Activated CD4-positive, alpha-beta T cell treated with anti-CD3 and anti-CD28 coated beads, Interleukin-2, Interleukin-4, amounts not matched to agents 100 ng/mL and 50 ng/mL, durations not matched to agents 16 hours and 8 hours (primary cell): ENCODE measurements at places on chromosomes 16 and 17.

GRCh38 chr17:235831-236640 is 54.6 kb upstream of the DOC2B start:
- DNase-seq: no peak

GRCh38 chr17:3890082-3890877 is 2.6 kb downstream of the CAMKK1 start:
- DNase-seq: no peak

GRCh38 chr17:18362698-18363100 is 651 bp downstream of the SHMT1 start:
- peak; percentile 15 for DNase-seq

DNA sequence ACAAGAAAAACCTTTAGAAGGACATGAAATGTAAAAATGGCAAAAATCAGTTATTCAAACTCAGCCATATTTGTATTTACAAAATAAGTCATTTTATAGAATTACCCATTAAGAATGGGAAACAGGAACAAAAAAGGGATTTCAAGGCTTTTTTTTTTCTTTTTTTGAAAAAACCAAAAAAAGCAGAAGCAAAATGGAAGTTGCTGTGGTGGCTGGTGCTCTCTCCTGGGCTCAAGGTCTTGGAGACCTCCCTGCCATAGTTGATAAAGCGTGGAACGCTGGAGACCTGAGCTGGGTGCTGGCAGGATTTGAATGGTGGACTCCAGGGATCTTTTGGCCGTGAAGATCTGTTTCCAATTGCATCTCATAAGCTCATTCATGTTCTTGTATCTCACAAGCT is 3.1 kb downstream of the PLCG2 start:
- DNase-seq: no peak

GRCh38 chr16:4272114-4272956 is 488 bp downstream of the TFAP4 start:
- DNase-seq: no peak

- peak; percentile 83 for DNase-seq
Observed at GRCh38 chr16:79632289-79632688, 31.8 kb upstream of the MAF start.

- DNase-seq: no peak
Observed at GRCh38 chr16:71952825-71953224, 47.4 kb downstream of the PKD1L3 start.

GRCh38 chr17:72970797-72971196 is 121.7 kb downstream of the SLC39A11 start:
- no peak for DNase-seq

DNA sequence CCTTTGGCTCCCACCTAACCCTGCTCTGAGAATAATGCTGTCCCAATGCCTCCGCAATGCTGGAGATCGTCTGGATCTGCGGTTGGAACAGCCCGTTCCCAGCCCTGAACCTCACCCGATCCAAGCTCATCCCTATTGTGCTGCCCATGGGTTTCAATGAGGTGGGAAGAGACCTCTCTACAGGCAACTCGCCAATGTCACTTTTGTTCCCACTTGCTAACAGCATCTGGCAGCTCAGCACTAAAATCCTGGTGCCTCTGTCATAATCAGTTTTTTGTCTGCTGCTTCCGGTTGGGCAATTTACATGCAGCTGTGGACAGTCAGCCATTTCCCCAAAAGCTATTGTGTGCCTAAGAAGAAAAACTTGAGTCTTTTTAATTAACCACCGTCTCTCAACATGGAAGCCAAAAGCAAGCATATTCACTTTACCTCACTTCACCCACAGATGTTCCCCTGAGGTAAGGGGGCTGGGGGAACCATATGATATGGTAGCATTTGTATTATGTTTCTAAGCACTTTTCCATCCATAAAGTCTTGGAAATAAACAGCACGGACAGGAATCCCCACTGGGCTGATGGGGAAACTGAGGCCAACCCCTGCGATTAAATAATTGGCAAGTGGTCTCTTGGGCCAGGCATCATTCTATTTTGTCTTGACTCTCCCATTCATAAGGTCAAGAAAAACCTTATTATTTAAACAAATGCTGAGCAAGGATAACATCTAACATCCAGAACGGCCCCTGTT is 159.2 kb upstream of the CDH5 start:
- DNase-seq: no peak

GRCh38 chr16:24075931-24076716 is 180.0 kb upstream of the CACNG3 start:
- peak; percentile 63 for DNase-seq

GRCh38 chr17:61813211-61813610 is 50.1 kb downstream of the BRIP1 start:
- no peak for DNase-seq

- DNase-seq: peak; percentile 16
Observed at GRCh38 chr17:82602986-82603710, 45.1 kb downstream of the WDR45B start.

GRCh38 chr16:59634004-59634579 is 900.0 kb upstream of the GOT2 start:
- DNase-seq: no peak

DNA sequence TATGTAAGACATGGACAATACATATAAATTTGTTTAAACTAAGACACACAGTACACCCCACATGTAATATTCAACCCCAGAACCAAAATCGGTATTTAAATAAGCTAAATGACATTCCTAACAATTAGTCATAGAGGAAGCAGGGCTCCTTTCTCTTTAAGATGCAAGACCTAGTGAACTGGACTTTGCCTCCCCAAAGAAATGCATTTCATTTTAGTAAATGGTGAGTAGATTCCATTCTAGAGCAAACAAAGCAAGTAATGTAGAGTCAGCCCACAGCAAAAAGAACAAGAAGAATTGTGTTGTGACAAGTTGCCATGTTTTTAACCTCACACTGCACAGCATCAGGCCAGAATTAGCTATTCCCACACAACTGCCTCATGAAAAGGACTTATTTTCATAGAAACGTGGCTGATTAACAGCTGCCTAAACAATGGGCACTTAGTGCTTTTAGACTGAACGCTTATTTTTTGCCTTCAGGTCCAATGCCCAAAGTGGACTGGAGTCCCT is 14.4 kb downstream of the DNAJC7 start:
- DNase-seq: no peak

DNA sequence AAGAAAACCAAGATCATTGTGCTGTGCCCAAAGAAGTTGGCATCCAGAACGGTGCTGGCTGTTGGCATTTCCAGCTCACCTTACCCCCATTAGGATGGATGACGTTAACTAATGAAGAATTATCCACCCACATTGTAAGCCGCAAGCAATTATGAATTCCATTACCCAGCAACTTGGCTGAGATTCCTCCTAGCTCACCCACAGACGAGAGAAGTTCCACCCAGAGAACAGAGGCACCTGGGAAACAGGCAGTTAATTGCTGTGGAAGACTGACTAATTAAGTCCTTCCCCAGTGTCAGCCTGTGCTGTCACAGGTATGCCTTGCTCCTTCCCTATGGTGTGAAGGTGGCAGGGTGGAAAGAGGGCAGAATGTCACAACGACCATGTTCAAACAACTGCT is 456.2 kb upstream of the CDH5 start:
- DNase-seq: no peak

DNA sequence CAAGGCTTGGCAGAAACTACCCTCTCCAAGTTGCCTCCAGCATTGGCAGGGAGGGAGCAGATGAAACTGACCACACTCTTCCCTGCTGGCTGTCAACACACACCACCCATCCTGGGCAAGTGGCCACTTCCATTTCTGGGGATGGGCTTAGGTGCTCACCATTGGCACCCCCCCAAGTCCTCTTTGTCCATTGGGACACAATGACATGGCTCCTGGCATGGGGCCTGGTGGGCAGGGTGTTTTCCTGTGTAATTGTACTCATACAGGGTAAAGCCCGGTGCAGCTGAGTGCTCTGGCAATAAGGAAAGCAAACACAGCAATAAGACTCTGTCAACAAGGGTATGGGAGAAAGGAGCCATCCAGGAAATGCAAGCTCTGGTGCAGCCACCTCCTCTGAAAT is 22.6 kb downstream of the SCNN1B start:
- DNase-seq: no peak

- no peak for DNase-seq
Observed at GRCh38 chr17:70353408-70354092, 184.2 kb downstream of the KCNJ2 start.

GRCh38 chr16:11896486-11897176 is 19.1 kb downstream of the GSPT1 start:
- DNase-seq: no peak

DNA sequence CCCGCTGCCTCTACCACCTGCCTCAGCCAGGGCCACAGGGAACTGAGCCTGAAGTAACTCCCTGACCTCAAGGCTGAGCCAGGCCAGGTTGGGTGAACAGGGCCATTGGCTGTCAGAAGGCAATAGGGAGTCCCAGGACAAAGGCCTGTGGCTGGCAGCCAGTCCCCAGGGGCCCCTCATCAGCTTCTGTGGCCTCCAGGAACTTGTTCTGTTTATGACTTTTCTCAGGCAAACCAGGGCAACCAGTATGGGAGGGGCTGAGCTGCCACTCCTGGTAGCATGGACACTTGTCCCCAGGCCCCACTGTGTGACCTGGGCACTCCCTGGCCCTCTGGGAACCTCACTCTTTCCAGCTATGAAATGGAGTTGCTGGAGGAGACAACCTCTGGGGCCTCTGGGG is 40.1 kb downstream of the CPNE2 start:
- no peak for DNase-seq

GRCh38 chr16:10297341-10298006 is 88.4 kb upstream of the ATF7IP2 start:
- no peak for DNase-seq

- DNase-seq: no peak
Observed at GRCh38 chr16:81238296-81239011, at the start of gene BCO1. Gene BCO1, plus strand, starts transcription at chr16:81238689. Its CDS starts 220 bp downstream, at chr16:81238909.

DNA sequence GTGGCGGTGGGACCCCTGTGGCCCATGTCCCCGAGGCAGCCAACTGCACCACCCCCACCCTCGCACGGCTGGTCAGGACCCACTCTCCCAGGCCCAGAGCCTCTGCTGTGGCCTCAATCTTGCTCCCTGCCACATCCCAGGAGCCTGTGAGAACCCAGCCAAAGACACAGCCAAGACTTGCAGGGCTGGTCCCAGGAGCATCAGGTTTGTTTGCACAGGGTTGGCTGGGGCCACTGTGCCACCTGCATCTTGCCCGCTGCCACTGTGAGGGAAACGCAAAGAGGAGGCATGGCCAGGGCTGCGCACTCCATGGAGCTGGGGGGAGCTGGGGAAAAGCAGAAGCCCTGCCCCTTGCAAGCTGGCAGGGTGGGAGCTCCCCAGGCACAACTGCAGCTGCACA is 92.5 kb downstream of the SSH2 start:
- no peak for DNase-seq

GRCh38 chr16:3170440-3171180 is 17.4 kb upstream of the OR1F1 start:
- peak; percentile 44 for DNase-seq

DNA sequence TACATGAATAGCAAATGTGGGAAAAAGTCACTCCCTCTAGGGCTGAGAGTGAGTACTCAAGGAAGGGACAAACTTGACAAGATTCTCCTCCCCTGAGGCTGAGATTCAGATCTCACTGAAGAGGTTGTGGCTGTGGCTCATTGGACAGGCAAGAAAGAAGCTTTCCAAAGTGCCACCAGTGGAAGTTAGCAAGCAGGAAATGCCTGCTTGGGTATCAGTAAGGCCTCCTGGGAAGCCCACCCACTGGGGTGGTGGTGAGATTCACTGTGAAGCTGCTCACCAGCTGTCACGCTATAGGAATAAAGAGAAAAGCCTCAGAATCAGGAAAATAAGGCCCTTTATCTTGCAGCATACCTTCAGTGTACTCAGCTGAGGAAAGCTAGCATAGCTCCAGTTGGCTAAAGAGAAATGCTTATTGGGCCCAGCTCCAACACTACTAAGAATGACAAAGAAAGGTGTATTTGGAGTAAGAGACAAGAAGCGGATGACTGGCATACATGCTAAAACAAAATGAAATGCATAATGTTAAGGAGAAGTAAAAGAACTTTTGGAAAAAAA is 274.4 kb upstream of the TOM1L1 start:
- DNase-seq: no peak

DNA sequence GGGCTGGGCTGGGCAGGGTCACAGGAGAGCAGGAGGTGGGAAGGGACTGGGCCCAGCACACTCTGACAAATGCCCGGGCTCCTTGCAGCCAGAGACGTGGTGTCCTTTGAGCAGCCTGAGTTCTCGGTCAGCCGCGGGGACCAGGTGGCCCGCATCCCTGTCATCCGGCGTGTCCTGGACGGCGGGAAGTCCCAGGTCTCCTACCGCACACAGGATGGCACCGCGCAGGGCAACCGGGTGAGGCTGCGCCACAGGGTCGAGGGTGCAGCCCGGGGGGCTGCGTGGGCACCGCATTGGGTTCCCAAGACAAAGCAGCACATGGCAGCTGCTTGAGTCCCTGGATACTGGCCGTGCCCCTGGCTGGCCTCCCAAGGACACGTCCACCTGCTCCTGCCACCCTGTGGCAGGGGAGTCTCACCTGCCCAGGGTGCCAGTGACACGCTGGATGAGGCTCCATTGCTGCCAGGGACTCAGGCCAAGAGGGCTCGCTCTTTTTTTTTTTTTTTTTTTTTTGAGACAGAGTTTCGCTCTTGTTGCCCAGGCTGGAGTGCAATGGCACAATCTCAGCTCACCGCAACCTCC is 21.3 kb downstream of the GALK1 start:
- no peak for DNase-seq

DNA sequence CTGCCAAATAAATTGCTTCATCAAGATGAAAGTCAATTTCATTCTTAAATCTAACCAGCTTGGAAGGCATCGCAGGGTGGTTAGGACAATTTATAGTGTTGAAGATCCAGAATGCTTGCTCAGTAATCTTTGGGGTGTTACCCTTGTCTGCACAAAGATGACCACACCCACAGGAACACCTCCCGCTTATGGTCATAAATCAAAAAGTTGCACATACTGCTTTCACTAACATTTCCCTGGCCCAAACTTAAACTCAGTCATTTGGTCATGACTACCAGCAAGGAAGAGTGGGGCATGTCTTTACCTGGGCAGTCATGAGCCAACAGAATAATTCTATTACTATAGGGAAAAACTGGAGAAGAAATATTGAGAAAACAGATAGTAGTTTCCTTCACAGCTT is 57.6 kb upstream of the KIF2B start:
- no peak for DNase-seq

GRCh38 chr17:2736956-2737355 is 12.5 kb downstream of the CCDC92B start:
- DNase-seq: no peak

GRCh38 chr17:73914536-73915274 is 270.5 kb upstream of the SDK2 start:
- no peak for DNase-seq

DNA sequence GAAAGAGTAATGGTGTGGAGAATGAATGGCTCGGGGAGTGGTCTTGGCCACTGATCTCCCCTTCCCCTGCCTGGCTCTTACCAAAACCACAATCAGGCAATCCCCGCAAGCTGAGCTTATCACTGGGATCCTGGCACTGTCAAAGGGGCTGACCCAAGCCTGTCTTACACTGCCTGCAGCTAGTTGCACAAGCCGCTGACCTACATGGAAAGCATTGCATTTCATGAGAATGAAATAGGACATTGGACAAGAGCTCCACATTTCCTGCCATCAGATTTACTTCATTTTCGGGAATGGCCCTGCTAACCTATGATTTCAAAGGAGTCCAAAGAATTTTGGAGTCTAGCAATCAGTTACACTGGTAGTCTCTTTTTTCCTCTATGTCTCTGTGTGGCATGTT is 146.4 kb downstream of the PCTP start:
- DNase-seq: no peak
